NCI-H187 (cell line): ENCODE measurements at places on chromosomes 1 and 21.

DNA sequence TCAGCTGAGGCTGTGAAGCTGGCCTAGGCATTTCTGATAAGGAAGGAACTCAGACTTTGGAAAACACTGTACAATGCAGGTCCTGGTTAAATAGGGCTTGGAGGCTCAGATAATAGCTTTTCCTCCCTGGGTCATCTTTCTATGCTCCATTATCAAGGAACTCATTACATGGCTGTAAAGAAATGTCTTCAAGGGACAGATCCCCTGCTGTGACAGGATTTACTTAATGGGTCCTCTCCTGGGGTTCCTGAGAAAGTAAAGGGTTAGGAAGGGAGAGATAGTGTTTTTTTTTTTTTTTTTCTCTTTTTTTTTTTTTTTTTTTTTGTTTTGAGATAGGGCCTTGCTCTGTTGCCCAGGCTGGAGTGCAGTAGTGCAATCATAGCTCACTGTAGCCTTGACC is 14.1 kb upstream of the SVBP start:
- no peak for DNase-seq

- no peak for DNase-seq
Measured at GRCh38 chr1:2267862-2268261, 39.7 kb downstream of the SKI start.

GRCh38 chr1:116532671-116533428 is 38.0 kb downstream of the CD58 start:
- DNase-seq: no peak

DNA sequence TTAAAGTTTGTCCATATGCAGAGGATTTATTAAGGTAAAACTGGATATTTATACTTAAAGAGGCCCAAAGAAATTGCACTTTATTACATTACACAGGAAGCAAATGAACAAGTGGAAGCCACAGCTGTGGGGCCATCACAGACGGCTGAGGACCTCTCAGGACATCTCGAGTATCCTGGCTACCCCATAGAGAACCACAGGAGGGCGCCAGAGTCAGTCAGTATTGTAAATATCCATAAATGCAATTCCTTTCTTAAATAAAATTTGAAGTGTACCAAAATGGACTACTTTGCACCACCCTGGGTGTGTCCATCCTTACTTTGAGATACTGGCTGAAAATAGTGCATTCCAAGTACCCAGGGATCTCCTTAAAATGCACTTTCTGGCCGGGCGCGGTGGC is 257.2 kb downstream of the MRPL39 start:
- DNase-seq: no peak

DNA sequence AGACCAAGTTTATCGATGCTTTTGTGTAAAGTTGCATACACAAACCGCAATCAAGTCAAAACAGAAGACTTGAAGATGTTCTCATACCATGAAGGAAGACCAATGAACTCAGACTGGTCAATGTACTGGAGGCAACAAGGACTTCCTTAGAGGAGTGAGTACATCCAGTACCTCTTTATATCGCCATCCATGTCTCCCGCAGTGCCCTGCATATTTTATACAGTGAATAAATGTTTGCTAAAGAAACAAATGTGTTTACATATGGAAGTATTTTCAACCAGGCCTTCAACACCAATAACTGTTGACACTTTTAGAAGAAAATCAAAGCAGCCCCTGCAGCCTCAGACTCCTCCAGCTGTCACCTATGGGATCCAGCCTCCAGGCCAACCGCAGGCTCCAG is 125.6 kb downstream of the SMYD3 start:
- no peak for DNase-seq

DNA sequence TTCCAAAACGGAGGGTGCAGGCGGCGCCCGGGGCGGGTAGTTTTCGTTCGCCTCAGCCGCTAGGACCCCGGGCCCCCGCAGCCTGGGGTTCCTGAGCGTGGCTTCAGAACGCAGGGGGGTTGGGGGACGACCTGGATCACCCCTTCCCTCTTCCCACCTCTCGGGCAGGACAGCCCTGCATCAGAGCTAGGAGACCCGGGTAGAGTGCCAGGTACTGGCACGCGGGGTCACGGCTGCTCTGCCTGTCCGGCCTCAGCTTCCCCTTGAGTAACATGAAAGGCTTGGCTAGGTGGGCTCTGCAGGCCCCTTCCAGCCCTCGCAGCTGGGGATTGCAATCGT is 484 bp downstream of the DFFB start:
- no peak for DNase-seq

DNA sequence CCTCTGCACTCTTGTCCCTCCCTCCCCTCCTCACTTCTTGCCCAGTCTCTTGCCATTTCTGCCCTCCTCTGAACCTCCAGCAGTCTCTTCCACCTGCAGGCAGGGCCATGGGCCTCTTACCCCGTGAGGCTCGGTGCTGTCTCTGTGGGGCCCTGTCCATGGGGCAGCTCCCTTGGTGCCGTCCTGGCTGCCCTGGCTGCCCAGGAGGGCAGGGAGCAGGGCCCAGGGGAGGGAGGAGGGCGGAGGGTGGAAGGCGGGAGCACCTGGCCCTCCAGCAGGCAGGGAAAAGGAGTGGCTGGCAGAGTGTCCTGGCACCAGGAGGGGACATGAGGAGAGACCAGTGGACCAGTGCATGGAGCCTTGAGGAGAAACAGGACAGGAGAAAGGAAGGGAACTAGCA is at the start of gene RORC:
Gene RORC (minus strand): TSS at position 198 of the 400 bp plus-strand sequence. CDS start 38 bp downstream, at position 160.
- DNase-seq: no peak

DNA sequence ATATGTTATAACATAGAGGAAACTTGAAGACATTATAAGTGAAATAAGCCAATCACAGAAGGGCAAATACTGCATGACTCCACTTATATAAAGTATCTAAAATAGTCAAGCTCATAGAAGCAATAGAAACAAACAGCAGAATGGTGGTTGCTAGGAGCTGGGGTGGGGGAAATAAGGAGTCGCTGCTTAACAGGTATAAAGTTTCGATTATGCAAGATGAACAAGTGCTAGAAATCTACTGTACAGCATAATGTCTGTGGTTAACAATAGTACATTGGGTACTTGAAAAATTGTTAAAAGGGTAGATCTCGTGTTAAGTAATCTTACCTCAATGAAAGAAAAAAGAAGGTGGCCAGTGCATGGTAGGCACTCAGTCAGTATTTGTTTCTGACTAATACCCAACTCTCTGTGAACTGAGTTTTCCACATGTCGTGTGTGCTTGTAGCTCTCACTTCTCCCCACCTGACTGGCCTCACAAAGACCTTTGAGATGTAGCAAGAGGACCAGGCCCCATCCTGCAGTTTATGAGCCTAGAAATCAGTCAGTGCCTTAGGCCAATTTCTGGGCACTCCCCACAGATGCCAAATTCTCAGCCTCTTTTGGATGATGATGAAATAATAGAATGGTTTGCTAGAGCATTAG is 14.7 kb upstream of the SPRR5 start:
- peak; percentile 62 for DNase-seq

DNA sequence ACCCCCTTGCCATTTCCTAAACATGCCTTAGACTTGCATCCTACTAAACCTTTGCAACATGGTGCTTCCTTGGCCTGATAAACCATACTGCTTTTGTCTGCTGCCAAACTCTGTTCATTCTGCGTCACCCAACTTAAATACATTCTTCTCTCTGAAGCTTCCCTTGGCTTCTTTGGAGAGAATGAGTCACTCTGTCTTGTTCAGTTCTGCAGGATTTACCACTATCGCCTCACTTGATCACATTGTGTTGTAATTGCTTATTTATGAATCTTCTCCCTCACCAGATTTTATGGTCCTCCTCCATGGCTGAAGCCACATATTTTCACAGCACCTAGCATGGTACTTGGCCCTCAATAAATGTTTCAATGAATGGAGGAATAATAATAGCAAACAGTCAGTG is 21.7 kb upstream of the TUT4 start:
- no peak for DNase-seq

DNA sequence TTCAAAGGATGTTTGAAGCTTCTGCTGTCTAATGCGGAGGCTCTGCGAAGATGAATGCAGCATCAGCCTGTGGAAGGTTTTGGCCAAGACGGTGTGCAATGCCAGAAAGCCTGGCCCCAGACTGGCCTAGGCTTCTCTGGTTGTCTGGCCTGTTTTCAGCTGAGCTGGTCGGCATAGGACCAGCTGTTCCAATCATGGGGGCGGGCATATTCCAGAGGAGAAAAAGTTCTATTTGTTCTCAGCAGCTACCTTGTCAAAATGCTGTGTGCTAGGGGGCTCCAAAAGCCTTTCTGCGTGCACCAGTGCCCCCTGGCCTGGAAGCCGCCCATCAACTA is 57.6 kb downstream of the TGFB2 start:
- DNase-seq: no peak

GRCh38 chr1:83799594-83799993 is 199.3 kb downstream of the TTLL7 start:
- no peak for DNase-seq

DNA sequence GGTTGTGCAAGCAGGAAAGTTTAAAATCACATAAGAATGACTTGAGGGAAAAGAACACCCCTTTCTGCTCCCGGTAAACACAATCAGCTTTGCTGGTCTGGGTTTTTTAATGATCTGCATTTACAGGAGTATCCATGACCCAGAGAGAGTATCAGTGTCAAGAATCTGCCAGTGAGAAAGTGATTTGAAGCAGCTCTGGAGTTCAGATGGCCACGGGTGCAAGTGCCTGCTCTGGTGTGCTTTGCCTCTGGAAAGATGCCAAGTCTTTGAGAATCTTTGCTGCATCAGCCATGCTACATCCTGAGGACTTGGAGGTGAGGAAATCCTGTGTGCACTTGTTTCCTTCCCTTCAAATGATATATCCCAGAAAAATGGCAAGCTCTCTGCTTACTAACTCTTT is 18.6 kb upstream of the MYSM1 start:
- no peak for DNase-seq

DNA sequence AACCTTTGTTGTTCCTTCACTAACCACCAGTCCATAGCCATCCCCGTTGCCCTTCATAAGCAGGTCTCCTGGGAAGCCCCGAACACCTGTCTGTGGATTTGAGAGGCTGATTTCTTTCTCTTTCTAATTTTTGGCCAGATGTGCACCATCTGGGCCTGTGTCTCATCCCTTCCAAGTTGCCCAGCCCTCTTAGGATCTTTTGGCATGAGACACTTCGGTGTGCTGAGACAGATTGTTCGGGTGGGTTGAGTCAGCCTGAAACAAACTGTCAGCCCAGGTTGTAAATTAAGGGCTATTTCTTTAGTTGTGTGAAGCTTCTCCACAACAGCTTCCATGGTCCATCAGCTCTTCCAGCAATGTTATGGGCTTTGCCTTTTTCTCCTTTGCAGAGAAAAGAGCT is 1.4 kb upstream of the DNAJC11 start:
- no peak for DNase-seq

GRCh38 chr1:183103147-183103546 is 79.9 kb downstream of the LAMC1 start:
- peak; percentile 44 for DNase-seq

- no peak for DNase-seq
Measured at GRCh38 chr1:247822060-247822459, 1.9 kb downstream of the OR14A16 start.

- no peak for DNase-seq
Measured at GRCh38 chr1:110067479-110067892, 3.0 kb downstream of the ALX3 start.

- DNase-seq: no peak
Measured at GRCh38 chr21:39265603-39266002, 47.8 kb downstream of the BRWD1 start.

DNA sequence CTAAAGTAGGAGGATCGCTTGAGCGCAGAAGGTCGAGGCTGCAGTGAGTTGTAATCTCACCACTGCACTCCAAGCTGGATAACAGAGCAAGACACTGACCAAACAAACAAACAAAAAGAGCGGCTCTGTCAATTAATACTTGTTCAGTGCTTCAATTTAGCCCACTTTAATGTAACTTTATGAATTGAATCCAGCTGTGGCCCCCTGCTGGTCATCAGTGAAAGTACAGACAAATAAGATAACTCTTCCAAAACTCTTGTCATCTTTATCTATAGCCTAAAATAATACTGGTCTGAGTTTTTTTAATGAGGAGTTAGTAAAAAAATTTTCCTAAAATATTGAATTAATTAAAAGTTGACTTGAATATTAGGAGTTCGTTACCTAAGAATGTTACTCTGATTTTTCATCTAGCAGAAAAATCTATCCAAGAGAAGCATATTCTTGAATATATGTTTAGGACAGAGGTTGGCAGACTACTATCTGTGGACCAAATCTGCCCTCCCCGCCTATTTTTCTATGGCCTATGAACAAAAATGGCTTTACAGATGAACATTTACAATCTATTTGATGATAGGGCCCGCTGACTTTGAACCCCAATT is 26.1 kb downstream of the ATP5PF start:
- no peak for DNase-seq

DNA sequence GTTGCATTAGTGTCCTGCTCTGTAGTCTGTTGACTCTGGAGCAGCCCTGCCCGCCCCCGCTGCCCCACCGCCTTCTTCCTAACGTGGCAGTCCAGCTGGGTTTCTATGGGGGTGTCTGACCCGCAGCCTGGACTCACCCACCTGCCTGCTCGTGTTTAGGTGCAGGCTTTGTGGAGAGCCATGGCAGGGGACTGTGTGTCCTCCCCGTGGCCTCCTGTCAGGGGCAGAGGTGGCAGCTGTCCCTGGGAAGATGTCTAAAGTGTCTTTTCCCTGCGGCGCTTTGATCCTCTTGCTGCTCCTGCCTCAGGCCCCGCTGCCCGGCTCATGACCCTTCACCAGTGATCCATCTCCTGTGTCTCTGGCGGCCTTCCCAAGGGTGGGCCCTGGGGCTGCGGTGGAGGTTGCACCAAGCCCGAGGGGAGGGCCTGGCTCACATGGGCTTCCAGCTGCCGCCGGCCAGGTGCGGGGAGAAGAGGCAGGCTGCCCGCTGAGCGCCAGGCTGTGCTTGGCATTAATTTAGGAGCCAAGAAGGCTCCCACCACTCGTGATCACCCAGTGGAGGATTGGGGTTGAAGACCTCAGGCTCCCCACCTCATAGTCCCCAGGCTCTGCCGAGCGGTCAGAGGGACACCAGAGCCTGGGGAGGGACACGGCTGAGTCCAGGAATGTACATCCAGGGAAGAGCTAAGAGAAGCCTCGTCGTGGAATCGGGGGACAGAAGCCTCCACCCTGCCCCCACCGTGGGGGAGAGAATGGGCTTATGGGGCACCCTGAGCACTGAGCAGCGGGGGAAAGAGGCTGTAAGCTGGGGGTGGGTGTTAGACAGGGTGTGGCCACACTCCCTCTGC is 44.1 kb downstream of the COL18A1 start:
- DNase-seq: no peak

DNA sequence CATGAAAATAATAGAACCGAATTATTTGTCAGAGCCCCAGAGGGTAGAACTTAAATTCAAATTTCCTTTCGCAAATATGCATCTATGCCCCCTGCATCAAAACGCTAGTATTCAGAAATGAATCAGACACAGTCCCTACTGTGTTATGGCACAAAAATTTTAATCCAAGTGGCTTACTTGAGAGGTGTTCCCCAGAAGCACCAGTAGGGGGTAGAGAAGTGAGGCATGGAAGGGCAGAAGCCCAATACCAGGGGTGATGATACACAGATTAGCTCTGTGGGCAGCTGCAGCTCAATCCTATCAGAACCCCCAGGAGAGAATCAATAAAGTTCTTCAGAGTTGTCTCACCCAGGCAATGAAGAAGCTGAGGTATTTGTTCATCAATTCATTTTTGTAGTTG is 342.2 kb downstream of the OMA1 start:
- DNase-seq: no peak

GRCh38 chr1:78061825-78062523 is 16.2 kb downstream of the GIPC2 start:
- DNase-seq: no peak

- DNase-seq: no peak
Measured at GRCh38 chr1:100394285-100394684, 42.0 kb downstream of the CDC14A start.
